LHCN-M2 (cell line): ENCODE measurements at places on chromosomes 12 and 14. TPM values are rescaled to one million over a fixed set of nuclear protein-coding genes. Genes with fewer than 3 reads are reported as not detected.

DEPDC4 gene
- 2.0 and 2.9 TPM in 2 replicates for total RNA-seq

GRCh38 chr12:47709237-47709636 lies 3.4 kb upstream of the RPAP3 start:
- no peak for DNase-seq

DNA sequence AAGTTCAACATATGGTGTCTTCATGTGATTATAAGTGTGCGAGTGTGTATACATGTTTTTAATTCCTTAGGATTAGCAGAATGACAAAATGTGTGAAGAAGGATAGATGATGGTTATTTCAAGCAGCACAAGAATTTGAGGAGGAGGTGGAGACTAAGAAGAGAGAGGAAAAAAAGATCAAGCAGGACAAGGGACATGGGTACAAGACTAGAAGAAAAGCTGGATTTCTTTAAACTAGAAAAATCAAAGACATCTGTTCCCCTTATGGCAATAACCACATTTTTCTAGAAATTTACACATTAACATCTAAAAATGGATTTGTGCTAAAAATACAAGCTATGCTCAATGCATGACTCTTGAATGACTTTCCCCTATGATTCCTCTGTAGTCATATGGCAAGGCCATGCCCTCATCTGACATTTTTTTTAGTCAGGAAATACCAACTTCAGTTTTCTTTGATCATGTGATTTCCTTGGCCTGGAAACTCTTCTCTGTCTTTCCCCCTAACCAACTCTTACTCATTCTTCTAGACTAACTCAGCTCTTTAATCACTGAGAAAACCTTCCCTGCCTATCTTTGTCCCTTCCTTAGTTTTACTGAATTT lies 435.8 kb downstream of the NRXN3 start:
- peak; percentile 66 for DNase-seq

DNA sequence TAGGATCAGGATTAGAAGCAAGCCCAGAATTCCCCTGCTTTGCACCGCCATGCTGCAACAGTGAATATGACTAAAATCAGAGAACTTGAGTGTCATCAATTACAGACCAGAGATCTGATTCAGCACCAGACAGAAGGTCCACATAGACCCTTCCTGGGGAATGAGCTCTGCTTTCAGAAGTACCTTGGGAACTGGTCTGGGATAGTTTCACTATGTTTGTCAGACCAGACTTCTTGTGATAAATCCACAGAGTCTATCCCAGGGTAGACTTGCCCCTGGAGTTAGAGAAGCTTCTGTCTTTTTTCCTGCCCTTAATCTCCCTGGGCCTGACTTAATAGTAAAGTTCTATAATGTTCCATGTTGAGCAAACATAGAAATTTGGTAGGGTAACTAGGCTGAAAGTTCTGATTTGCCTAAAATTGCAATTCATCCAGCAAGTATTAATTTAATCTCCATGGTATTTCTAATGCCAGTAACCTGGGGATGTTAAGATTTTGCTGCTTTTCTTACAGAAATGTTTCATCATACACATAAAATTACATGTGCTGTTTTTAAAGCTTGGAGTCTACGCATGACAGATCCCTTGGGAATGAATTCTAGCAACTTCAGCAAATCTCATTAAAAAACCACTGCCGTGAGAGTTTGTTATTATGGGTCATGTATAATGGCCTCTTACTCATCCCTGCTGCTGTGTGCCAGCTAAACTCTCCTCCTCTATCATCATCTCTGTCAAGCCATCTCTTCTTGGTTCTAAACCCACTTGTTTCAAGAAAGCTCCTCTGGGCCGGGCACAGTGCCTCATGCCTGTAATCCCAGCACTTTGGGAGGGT lies 61.3 kb upstream of the METAP2 start:
- peak; percentile 96 for DNase-seq

GRCh38 chr14:58755031-58755925 lies 117.5 kb downstream of the DACT1 start:
- DNase-seq: no peak
